ENCODE measurements at places on chromosomes 16 and 17.

DNA sequence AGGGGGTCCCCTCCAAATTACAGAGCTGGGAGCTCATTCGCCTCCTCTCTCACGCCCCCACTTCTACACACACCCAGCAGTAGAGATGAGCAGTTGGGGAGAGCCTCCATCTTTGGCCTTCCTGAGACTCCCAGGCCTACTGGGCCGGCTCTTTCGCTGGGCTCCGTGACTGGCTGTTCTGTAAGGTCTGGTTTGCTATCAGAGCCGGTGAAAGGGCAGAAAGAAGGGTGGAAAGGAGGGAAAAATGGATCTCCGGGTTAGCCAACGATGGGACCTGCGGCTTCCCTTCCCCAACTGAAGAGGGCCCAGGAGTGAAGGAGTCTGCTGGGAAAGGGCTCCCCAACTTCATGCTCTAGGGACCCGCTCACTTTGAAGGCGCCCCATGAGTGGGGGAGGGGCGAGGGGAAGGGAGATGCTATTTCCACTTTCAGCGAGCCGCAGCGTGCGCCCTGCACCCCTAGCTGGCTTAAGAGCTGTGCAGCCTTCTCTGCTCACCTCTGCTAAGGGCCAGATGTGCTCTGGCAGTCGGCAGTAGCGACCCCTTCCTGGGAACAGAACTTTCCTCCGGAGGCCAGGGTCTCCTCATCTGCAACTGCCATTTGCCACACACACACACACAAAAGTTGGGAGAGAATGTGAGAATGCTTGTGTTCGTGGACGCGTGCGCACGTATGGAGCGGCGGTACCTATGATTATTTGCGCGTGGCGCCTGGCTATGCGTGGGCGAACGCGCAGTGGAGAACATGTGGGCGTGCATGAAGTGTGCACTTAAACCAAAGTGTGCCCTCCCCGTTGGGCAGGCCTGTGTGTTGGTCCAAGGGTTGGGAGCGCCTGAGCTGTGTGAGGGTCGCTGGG, 2.9 kb upstream of the FOXF1 start:
- no peak for DNase-seq

GRCh38 chr17:27576477-27577083, 54.4 kb upstream of the LGALS9 start:
- DNase-seq, result no peak

- DNase-seq, result peak; percentile 79
These were observed 6.6 kb downstream of the WFIKKN2 start for GRCh38 chr17:50841949-50842354.

GRCh38 chr16:963913-964312, 6.9 kb downstream of the LMF1 start:
- no peak for DNase-seq

- DNase-seq, result no peak
These were observed 429 bp downstream of the KIF1C start for GRCh38 chr17:4998027-4998731.

DNA sequence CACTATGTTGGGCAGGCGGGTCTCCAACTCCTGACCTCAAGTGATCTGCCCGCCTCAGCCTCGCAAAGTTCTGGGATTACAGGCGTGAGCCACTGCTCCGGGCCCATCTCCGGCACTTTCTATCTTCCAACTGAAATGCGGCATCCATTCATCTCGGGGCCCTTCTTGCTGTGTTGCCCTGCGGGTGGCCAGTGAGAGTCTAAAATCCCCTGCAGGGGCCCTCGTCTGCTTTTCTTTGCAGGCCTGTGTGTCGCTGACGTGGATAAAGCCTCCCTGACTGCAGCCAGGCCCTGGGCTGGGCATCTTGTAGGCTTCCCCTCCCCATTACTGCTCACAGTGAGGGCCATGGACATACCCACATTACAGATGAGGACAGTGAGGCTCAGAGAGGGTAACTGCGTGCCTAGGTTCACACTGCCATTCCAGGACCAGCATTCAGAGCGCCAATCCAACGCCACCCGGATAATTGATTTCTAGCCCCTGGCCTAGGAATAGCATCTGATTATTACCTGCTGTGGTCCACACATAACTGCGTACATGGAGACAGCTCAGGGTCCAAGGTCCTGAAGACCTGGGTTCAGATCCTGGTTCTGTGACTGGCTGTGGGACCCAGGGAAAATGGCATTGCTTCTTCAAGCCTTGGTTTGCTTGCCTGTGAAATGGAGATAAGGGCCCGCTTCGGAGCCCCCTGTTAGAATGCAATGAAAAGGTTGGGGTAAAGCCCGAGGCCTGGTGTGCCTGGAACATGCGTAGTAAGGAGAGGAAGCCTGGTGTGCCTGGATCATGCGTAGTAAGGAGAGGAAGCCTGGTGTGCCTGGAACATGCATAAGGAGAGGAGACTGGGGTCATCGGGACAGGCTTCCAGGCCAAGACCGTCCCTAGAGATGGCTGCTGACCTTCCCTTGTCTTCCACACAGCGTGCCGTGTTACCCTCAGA, 25.0 kb downstream of the CRISPLD2 start:
- DNase-seq, result no peak

DNA sequence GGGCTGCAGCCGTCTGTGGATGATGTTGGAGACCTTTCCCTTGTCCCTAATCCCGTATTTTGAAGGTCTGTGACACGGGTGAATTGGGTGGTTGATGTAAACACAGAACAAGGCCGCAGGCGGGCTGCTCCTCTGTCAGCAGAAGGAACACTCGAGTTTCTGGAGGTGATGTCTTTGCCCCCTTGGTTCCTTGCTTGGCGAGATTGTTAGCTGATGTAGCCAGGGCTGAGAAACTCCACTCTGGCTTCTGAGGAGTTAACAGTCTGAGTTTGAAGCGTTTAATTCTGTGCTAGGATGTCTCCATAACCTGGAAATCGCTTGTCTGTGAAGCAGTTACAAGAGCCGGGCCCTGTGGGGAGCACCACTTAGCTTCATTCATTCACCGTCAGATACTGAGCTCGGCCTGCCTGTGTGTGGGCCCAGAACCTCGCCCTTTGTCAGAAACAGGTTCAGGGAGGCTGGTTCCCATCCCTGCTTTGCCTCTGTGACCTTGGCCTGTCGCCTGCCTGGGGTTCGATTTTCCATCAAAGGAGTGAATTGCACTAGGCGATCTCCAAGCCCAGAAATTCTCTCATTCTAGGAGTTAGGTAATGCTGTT, 1.3 kb downstream of the MAPK8IP3 start:
- no peak for DNase-seq

DNA sequence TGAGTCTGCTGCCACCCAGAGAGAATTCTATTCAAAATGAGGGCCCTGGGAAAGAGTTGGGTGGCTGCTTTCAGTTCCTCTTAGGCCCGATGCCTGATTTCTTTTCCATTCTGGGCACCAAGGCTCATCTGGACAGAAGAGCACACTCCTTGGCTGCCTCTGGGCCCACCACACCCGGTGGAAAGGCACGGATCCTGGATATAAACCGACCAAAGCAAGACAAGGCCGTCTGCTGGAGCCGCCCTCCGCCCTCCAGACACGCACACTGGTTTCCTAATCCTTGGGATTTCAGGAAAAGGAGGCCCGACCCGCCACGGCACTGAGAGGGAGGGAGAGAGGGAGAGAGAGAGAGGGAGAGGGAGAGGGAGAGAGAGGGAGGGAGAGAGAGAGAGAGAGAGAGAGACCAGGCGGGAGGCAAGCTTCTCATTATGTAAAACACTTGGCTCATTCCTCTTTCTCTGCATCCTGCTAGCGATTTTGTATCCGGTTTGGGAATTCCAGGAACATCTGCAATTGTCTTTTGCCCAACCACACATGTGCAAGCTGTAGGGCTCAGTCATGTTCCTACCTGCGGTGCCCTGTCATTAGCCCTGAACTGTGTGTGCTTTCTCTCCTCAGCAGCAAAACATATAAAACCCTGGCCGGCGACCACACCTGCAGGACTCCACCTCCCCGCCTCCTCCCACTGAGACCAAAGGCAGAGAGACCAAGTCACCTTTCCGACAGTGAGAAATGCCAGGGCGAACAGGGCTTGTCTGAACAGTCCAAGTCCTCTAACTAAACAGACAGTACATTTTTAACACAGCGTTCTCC, 347.2 kb downstream of the SOX9 start:
- no peak for DNase-seq

DNA sequence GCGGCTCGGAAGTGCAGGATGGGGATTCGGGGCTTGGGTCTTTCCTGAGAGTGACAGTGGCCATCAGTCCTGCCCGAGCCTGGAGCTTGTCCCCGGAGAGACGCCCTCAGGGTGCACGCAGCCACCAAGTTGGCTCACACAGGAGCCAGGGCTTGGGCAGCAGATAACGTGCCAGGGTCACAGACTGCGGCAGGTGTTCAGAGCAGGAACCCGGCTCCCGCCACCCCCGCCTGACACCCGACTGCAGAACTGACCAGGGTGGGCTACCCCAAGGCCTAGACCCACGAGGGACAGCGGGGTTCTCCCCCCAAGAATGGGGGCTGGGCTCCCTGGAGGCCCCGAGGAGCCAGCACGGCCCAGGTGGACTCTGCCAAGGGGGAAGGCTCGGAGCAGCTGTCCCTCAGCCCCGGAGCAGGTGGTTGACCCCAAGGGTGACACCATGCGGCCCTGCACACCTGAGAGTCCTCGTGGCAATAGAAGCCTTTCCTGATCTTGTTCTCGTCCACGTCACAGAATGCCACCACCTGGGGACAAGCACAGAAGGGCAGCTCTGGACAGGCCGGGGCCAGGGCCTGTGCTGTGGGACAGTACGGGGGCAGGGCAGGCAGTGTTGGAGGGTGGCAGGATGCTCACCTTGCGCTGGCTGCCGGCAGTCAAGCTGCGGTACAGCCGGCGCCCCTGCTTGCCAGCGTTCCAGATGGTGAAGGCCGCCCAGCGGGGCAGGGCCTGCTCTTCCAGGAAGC, 117.1 kb upstream of the ZNF750 start:
- DNase-seq, result no peak

DNA sequence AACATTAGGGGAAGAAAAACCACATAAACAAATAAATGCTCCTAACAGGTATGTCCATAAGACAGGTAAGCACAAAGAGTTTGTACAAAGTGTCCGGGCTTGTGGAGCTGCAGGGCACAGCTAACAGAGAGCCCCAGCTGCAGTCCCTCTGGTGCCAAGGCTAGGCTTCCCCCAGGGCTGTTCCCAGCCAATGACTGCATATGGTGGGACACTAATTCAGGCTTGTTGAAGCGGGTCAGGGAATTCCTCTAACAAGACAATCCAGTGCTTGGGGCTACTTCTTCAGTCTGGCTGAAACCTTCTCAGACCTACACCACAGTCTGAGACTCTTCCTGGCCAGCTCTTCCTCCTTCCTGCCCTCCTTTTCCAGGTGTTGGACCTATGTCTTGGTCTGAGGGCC, 51.7 kb upstream of the ALDH3A1 start:
- no peak for DNase-seq

DNA sequence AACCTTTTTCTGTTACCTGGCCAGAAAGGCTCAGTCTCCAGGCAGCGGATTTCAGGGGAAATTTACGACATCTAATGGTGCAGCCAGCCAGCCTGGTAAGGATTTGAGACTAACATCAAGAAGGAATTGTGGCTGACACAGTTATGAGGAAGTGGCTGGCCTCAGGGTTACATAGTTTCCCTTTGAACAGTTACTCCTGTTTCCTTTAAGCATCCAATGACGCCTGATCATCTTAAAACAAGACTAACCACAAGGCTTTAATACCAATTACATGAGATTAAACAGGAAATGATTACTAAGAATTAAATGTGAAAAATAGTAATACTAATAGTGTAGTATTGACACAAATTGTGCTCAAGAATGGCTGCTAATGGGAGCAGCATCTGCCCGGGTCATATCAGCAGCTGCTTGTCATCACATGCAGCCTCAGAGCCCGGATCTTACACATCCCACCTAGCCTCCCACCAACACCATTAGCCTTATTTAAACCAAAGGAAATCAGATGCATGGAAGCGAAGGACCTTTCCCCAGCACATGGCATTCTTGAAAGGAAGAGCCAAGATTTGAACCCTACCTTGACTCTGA, 431.8 kb downstream of the PMP22 start:
- no peak for DNase-seq

DNA sequence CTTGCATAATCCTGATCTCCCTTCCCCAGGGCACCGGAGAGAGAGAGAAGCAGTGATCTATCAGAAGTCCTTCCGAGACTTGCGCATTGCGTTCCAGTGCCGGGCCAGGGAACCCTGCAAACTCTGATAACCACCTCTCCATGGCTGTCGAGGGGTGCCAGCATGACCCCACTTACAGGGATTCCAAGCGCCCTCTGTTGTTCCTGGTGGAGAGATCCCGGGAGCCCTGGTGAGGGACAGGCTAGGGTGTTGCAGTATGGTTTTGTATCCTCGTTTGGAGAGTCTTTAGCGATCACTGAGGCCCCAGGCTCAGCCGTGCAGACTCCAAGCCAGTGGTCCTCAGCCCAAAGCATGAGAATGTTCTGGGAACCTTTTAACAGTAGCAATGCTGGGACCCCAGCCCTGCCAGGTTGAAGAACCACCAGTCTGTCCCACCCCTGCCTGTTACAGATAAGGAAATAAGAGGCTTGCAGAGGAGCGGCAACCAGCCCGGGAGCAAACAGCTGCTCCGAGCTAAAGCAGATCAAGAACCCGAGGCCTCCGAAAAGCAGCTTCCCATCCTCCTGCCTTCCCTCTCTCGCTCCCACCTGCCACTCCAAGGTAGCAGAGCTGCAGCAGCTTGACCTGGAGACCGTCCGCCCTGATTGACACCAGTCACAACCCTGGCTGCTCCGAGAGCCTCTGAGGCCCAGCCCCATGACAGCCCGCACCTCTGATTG, 150.3 kb upstream of the RPL38 start:
- DNase-seq, result no peak

- no peak for DNase-seq
These were observed 34.8 kb upstream of the FBXO47 start for GRCh38 chr17:39001703-39002637.

DNA sequence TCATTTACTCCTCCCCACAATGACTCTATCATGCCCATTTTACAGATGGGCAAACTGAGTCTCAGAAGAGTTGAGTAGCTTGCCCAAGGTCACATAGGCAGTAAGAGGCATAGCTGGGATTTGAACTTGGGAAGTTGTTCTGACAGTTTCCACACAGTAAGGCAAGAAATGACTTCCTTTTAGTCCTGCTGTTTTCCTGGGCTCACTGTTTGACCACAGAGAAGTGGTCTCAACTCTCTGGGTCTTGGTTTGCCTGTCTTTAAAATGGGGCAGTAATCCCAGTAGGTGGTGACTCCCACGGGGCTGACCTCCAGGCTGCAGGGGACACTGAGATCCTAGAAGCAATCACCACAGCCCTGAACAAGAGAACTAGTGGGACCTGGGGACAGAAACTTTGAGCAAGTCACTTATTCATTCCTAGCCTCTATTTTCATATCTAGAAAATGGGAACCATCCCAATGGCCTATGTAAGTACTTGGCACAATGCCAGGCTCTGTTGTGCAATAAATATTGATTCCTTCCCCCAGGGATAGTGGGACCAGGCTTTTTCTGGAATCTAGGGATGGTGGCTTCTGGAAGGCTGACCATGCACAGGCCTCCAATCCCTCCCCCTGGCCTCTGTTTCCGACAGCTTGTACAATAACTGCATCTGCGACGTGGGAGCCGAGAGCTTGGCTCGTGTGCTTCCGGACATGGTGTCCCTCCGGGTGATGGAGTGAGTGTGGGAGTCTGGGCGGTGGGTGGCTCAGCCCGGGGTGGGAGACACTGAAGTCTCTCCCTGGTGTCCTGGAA, 20.5 kb downstream of the DEXI start:
- DNase-seq, result no peak

Measured in endothelial cell (in vitro differentiated cells).